ENCODE measurements at places on chromosomes 7 and 10.

DNA sequence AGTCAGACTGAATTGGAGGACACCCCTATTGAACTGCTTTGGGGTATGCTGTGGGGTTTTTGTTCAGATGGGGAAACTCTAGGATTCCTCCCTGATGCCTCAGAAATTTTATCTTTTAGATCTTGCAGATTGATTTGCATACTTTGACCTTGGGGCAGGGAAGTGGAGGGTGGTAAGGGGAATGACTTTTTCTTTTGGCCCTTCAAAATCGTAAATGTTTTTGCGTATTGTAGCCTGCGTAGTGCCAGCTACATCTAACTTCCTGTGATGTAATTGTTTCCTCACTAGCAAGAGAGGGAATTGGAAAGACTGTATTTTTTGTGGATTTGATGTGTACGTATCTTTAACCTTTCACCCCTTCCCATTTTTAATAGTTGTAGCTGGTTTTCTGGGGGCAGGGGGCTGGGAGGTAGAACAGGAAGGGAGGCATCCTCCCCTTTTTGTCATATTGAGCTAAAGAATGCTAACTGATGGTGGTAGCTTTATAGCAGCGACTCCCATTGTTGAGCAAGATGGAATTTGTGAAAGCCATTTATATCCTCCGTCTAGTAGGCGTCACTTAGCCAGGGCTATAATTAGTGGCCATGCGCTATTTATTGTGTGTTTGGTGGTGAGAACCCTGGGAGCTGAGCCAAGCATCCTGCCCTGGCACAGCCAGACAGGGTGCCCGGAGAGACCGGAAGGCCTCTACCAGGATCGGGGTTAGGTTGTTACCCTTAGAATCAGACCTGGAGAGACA lies 11.3 kb downstream of the DUSP5 start:
- no peak for DNase-seq

DNA sequence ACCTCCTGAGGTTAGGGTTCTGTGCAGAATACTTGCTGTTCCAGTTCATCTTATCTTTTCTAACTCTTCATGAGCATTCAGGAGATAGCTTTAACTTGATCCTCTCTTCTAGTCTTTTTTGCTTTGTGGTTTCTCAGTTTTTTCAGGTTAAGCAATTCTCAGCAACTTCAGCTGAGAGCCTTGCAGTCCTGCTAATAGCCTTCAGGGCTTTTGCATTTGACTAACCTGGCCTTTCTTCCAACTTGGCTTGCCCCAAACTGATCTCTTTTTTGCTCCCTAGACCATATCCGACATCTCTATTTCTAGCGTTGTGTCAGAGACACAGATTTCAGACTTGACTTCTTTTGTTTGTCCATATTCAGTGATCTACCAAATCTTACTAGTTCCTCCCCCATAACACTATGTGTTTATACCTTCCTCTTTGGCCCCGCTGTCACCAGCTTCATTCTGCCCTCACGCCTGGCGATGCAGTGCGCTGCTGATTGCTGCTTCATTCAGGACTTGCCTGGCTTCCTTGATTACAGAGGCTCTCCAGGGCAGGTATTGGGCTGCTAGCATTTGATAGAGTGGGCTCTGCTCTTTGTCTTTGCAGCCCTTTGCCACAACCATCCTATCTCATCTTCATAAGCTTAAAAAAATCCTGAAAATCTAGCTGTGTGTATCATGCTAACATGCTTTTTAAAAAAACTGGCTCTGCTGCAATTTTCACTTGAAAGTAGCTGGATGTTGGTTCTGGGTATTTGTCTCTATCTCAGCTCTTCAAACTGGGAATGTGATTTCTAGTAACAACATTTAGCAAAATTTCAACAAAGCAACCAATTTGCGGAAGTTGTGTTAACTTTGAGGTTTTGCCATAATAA lies 9.6 kb downstream of the CUL1 start:
- DNase-seq: no peak

DNA sequence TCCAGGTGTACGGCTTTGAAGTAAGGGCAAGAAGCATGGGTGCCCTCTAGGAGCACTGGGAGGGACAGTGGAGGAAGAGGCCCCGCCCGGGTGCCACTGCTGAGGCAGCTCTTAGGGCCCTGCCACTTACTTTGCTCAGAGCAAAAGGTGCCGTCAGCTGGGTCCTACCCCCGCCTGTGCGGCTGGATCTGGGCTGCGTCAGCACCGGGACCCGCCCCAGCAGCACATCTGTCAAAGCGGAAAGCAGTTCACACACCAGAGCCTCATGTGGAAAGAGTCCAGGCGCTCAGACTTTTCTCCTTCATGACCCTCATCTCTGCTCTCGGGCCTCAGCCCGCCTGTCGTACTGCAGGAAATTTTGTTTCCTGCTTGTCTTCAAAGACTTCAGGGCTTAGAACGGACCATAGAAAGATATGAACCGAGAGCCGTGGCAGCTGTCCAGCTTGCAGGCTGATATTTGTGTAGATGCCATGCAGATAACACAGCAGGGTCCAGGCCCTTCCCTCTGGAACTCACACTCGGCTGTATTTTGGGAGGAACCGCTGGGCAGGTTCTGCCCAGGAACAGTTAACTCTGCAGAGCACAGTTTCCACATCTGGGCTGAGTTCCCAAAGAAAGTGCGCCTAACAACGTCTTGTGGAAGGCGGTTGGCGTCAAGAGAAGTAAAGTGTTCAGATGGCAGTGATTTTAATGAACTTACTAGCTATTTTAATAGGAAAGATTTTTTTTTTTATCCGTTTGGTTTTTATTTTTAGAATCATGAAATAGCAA lies 44.3 kb upstream of the PRKAR1B start:
- DNase-seq: no peak

DNA sequence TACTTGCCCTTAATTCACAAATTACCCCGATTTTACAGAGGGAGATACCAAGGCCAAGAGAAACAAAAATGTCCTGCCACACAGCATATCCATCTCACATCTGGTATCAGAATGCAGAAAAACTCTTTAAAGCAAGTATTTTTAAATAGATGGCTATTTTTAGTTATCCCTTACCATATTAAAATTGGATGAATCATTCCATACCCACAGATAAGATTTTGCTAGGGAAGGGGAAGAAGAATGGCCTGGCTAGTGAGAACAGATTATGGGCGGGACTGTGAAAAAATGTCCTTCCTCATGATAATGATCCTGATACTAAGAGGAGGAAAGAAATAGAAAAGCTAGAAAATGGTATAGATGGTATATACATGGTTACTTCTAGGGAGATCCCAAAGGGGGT lies 80.6 kb upstream of the GATAD1 start:
- no peak for DNase-seq

GRCh38 chr7:78427209-78427608 lies 628.6 kb downstream of the PHTF2 start:
- DNase-seq: no peak

DNA sequence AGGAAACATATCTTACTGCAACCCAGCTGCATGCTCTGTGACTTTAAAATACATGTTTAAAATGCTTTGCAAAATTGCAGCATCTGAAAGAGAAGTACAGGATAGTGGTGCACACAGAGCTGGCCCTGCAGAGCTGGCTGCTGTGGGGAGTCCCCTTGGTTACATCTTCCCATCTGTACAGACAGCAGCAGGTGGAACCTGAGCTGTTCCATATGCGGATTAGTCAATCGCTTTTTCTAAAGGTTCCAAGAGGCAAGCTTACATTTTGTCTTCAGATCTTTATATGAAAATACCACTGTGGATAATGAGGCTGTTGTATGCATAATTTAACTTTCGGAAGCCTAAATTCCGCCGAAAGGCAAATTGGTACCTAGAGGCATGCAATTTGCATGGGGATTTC lies 444.1 kb downstream of the NRG3 start:
- DNase-seq: no peak

- no peak for DNase-seq
Measured at GRCh38 chr10:77186936-77187335, 450.7 kb downstream of the KCNMA1 start.

DNA sequence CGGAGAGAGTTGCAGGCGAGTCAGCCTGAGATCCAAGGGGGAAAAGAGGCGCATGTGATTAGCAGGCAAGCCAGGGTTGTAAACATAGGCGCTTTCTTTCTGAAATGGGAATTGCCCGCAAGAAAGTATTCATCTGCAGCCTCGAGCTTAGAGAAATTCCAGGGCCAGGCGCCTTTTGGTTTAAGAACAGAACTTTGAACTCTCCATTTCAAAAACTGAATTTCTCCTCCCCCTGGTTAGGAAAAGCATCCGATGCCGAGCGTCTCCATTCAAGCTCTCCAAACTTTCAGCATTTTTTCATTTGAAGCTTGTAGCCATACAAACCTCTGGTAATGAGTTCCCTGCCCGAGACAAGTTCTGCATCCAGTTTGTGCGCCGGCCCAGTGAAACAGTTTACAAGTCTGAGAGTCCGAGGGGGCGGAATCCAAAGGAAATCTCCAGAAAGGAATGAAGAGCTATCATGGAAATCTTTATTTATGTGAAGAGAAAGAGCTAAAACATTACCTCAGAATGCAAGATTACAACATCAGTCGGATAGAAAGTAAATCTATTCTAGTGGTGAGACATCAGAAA lies 69.9 kb downstream of the FAM204A start:
- no peak for DNase-seq

- DNase-seq: no peak
Measured at GRCh38 chr7:17532861-17533404, 234.5 kb downstream of the AHR start.

DNA sequence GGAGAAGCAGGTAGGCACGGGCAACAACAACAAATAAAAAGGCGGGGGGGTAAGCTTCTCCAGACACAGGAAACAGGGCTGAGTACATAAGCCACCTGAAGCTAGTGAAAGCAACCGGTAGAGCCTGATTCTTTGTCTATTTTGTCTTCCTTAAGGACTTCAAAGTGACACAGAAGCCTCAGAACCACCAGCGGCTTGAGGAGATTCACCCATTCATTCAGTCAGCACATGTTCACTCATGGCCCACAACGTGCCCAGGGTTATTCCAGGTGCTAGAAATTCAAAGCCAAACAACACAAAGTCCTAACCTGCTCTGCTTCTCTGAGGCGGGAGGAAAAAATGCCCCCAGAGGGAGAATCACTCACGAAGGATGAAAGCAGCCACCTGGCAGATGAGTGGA lies 69.3 kb upstream of the C7orf33 start:
- no peak for DNase-seq

DNA sequence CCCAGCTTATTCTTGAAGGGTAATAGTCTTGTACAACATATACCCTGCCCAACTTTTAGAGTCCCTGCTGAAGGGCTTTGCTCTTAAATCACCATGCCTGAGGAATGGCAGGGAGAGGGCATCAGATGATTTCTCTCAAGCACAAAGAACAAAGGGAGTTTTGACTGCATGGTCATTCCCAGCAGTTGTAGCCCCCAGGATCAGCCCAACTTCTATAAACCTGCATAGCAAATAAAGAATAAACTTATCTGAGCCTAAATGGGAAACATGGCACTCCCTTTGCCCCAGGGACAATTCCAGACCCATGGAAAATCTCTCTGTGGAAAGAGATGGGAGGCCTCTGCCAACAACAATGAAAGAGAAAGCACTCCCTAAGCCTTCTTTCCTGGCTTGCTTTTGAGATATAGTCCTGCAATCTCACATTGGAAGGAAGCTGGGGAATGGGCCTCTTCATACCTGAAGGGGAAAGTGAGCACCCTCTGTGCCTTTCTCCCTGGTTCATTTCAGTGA lies 18.7 kb downstream of the CADPS2 start:
- DNase-seq: no peak

- DNase-seq: no peak
Measured at GRCh38 chr10:73926152-73926764, 15.3 kb downstream of the PLAU start.

- peak; percentile 18 for DNase-seq
Measured at GRCh38 chr10:104043185-104043830, 42.4 kb downstream of the COL17A1 start.

GRCh38 chr7:11552676-11553296 lies 279.2 kb downstream of the THSD7A start:
- DNase-seq: no peak

- no peak for DNase-seq
Measured at GRCh38 chr7:130409067-130409711, 28.9 kb downstream of the CPA1 start.

- DNase-seq: no peak
Measured at GRCh38 chr7:132964876-132965275, 117.0 kb downstream of the CHCHD3 start.

- DNase-seq: no peak
Measured at GRCh38 chr7:55546814-55547213, 25.5 kb downstream of the VOPP1 start.

- no peak for DNase-seq
Measured at GRCh38 chr7:37259319-37259821, 189.3 kb downstream of the ELMO1 start.

DNA sequence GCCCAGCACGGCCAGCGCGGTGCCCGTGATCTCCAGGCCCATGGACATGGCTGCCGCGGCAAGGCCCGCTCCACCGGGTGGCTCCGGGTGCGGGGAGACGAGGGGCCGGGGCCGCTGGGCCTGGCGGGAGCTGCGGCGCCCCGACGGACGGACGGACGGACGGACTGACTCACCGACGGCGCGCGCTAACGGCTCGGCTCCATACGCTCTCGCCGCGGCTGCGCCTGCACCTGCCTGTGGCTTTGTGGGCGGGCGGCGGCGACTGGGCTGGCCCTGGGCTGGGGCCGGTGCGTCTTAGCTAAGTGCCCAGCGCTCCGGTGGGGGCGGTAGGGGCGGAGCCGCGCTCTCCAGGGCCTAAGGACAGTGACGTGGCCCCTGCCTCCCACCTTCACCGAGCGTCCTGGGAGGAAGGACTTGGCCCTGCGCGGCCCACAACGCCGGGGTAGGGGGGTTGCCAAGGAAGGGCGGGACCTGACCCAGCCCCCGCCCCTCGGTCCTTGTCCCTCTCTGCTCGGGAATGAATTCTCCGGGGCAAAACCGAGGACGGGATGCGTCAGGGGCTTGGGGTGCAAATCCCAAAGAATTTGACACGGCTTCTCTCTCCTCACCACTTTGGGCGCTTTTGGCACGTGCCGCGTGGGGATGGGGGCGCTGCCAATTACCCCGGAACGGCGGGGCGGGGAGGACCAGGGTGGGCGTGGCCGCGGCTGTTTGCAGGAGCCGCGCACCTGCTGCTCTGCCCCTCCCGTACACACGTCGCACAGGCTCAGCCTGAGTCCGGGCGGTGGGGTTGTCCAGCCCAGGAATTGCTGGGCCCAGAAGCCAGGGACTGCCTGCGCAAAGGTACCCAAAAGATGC lies at the start of gene CLDN3:
Gene CLDN3 (minus strand): TSS at position 269 of the 858 bp plus-strand sequence. CDS start 221 bp downstream, at position 48.
- DNase-seq: peak; percentile 96

DNA sequence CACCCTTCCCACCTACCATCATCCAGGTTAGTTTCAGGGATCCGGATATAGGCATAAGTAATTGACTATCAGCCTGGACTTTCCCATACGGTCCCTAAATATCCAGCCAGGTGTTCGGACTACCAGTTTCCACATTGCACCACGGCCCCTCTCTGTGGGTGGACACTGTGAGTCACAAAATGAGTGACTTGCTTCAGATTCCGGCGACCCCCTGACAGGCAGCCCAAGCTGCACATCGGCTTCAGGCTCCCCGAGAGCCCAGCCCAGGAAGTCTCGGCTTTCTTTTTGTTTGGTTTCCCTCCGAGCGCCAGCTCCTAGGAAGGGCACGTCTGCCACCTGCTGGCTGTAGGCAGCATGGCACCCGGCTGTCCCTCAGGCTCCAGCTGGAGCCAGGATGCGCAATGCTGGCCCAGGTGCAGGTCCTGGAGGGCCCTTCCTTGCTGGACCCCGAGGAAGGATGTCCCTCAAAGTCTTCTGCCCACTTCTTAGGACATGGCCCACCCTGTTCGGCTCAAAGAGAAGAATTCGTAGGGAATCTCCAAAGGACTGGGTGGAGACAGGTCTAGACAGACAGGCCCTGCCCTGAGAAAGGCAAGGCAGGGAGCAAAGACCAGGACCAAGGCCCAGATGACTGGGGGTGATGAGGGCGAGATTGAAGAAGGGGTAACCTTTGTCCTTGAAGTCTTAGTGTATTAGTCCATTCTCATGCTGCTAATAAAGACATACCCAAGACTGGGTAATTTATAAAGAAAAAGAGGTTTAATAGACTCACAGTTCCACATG lies 10.6 kb downstream of the HABP2 start:
- peak; percentile 80 for DNase-seq
